KBM-7 (cell line): ENCODE measurements at places on chromosomes 5 and 9.

DNA sequence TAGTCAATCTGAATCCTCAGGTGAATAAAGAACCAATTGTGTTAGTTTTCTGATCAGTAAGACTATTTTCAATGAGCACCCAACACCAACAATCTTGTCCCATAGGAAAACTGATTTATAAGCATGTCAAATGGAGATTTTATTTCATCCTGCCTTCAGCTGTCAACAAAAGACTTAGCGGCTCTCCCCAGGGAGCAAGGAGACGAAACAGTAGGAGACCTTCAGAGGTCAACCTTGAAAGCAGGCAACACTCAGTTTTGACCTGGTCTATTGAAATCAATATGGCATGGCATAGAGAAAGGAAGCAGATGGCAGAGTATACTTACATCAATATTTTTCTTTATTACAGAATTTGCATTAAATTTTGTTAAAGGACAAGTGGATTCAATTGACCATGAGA lies 34.1 kb downstream of the ZNF622 start:
- DNase-seq, result no peak

DNA sequence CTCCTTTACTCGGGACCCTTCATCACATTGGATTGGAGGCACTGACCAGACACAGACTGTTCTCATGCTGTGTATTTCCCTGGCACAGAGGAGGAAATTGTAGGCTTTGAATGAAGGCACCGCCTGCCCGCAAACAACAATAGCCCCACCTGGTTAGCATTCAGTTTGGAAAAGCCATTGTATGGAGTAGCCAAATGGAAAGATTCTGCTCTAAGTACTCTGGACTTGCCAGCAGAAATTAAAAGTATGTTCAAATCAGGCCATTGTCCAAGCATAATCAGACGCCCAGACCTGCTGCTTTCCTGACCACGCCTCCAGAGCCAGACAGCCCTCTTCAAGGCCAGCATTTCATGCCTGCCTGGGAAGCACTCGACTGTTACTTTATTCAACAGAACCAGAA lies 8.0 kb upstream of the SEMA4D start:
- DNase-seq, result no peak

DNA sequence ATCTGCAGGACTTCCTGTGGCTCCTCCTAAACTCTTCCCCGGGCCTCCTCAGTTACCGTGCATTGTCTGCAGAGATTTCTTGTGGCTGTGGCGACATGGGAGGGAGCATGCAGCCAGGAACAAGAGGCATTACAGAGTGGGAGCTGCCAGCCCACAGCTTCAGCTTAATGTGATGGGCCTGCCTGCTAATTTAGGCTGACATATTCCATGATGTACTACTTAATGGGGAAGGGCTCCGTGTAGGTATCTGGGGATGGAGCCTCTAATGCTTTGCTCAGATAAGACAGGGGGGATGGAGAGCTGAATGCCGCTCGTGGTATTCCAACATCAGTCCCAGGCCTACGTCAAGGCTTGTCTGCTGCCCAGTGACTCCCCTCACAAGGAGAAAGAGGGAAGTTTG lies 137.6 kb upstream of the GPR151 start:
- peak; percentile 22 for DNase-seq

GRCh38 chr5:91150234-91150633 lies 232.9 kb downstream of the ARRDC3 start:
- no peak for DNase-seq

DNA sequence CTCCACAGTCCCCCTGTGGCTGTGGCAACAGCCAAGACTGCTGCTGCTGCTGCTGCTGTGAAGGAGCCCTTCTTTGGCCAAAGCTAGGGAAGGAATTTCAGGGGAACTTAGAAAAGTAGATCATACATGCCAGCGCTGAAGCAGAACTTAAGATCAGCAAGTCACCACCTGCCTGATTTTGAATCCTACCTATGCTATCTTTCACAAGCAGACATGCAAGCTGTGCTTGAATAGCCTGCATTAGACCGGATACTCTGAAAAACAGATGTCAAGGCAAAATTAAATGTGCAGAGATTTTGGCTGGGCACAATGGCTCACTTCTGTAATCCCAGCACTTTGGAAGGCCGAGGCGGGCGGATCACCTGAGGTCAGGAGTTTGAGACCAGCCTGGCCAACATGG lies 99.3 kb upstream of the ZNF366 start:
- DNase-seq, result no peak

DNA sequence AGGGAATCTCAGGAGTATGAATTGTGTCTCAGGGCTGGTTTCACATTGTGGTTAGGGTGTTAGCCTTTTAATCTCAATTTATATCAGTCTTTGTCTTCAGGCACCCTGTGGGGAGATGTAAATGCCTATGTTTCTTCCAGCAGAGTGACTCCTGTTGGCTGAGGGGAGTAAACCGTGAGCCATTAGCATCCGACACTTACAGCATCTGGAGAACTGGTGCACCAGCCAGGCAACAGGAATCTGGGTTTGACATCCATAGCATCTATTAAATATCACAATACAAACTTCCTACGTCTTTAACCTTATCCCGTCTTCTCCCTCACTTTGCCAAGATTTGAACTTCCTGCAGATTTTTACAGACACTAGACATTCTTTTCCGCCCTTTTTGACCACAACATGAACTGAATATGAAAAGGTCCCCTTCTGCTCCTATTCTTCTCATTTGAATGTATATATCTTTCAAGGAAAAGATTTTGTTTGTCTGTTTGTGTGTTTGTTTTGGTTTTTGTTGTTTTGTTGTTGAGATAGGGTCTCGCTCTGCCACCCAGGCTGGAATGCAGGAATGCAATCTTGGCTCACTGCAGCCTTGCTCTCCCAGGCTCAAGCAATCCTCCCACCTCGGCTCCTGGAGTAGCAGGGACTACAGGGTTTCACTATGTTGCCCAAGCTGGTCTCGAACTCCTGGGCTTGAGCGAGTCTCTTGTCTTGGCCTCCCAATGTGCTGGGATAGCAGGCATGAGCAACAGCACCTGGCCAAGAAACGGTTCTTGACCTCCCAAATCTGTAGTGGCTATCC lies 626.2 kb downstream of the TLR4 start:
- DNase-seq, result no peak
